Epithelial cell of prostate (primary cell): ENCODE measurements at places on chromosomes 13 and 19.

DNA sequence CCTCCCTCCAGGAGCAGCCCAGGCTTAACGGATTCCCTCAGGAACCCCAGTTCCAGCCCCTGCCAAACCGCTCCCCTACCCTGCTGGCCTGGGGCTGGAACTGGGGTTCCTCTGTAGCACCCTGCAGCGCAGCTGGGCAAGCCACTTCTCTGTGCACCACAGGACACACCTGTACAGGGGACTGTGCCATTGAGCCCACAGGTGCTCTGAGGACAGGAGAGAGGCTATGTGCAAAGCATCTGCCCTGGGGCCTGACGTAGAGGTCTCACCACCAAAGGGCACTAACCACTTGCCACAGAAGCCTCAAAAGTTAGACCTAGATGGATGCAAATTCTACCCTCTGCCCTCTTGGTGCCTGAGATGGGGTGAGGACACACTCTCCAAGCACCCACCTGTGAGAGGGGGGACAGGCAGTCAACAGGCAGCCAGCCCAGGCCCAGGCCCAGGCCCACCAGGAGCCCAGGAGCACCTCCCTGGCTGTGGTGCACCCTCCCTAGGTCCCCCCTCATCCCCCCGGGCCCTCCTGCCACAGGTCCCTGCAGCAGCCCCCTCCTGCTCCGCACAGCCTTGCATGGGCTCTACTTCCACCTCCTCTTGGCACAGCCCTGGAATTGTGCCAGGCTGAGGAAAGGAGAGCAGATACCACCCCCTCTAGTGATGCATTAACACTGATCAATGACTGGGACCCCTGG lies 27.6 kb upstream of the SLC35E1 start:
- no peak for DNase-seq

GRCh38 chr19:36160821-36161596 lies 8.8 kb upstream of the COX7A1 start:
- DNase-seq: no peak

- DNase-seq: no peak
These were observed 131.5 kb upstream of the SPACA7 start for GRCh38 chr13:112244495-112245177.

- DNase-seq: no peak
These were observed 182.2 kb downstream of the KDM4B start for GRCh38 chr19:5150902-5151741.

- DNase-seq: no peak
These were observed 4.3 kb upstream of the POSTN start for GRCh38 chr13:37602733-37603381.
